AG04449 (cell line): ENCODE measurements at places on chromosomes 3 and 15.

- DNase-seq, result no peak
These were observed 183.6 kb downstream of the LRTM1 start for GRCh38 chr3:54744291-54744690.

DNA sequence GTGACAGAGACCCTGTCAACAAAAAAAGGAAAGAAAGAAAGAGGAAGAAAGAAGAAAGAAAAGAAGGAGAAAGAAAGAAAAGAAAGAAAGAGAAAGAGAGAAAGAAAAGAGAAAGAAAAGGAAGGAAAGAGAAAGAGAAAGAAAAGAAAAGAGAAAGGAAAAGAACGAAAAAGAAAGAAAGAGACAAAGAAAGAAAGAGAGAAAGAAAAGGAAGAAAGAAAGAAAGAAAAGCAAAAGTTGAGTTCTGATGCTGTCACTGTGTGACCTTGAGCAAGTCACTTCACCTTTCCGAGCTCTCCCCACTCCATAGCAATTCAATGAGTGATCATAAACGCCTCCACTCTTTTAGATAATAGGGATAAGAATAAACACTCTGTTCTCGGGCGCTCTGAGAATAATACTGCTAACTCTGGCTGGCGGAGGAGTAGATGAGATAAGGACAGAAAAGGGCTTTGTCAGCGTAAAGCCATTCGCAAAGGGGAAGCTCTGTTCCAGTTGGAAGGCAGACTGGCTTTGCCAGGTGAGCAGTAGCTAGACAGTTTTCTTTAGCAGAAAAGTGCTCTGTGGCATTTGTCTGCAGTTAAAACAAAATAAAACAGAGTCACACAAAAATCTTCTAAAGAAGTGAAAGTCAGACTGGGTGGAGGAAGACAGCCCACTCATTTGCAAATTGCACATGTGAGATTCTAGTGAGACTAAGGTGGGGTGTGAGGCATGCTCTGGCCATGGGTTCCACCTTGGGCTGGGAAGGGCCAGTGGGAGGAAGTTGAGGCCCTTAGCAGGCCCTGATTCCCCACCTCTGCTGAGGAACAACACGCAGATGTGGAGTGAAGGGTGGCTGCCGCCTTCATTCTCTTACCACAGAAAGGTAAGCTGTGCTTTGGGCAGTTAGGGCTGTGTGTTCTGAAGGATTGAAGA lies 9.6 kb upstream of the FLNB start:
- DNase-seq, result no peak

- DNase-seq, result no peak
These were observed 28.2 kb downstream of the MYL3 start for GRCh38 chr3:46835054-46835453.

GRCh38 chr15:69154684-69155083 lies 5.8 kb upstream of the GLCE start:
- DNase-seq, result peak; percentile 46

DNA sequence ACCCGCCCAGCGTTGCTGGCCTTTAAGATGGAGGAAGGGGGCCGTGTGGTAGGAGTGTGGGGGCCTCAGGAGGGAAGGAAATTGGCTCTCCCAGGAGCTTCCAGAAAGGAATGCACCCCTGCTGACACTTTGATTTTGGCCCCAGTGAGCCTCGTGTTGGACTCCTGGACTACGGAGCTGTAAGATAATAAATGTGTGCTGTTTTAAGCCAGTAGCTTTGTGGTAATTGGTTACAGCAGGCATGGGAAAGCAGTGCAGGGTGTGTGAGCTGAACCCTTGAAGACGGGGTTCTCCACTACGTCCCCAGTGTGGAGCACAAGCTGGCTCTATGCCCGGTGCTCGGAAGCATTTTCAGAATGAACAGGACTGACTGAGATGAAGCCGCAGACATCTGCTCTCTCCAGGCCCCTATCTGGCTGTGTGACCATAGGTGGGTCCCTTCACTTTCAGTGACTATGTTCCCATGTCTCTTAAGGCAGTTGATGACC lies 22.9 kb upstream of the CGNL1 start:
- no peak for DNase-seq

DNA sequence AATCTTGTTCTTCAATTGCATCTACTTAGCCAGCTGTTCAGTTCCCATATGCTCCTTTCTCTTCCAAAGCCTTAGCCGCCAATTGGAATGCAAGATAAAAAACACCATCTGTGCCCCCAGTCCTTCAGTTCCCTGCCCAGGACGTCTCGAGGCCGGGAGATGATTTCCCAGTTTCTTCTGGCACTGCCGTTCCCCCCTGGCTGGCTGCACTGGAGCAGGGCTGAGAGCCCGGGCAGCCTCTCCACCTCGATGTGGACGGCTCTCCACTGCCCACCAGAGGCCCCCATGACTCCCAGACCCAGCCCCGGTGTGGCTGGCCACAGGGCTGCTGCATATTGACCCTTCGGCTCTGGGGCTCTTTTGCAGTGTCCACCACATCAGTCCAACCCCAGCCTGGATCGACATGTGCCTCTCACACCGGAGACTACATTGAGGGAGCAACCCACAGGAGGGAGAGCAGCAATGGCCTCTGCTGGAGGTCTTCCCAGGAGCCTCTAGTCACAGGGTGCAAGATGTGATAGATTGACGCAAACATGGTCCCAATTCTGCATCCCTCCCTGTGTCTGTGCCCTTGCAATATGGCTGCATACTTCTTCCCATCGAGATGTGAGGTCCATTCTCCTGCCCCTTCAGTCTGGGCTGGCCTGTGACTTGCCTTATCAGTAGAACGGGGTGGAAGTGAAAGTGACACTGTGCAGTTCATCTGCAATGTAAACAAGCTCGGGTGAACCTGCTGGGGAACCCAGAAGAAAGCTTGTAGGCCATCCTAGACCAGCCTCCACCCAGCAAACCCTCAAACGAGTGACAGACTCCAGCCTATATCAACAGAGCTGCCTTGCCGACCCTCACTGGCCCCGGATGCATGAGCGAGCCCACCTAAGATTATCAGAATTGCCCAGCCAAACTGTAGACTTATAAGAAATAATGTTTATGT lies 52.3 kb upstream of the PRR20G start:
- DNase-seq, result no peak

DNA sequence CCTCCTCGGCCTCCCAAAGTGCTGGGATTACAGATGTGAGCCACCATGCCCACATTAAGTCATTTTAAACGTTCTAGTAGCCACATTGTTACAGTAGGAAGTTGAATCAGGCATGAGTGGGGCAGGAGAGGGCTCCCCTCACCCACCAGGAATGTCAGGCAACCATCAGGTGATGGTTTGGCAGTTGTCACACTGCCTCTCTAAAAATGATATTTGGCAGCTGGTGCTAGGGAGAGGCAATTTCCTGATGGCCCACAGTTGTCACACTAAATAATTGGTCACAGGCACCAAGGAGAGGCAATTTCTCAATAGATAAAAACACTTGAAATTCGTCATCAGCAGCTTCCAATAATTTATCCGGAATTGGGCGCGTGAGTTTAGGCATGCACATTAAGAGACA lies 79.2 kb upstream of the ABHD2 start:
- no peak for DNase-seq

GRCh38 chr3:97278506-97278905 lies 464.1 kb downstream of the EPHA6 start:
- no peak for DNase-seq

DNA sequence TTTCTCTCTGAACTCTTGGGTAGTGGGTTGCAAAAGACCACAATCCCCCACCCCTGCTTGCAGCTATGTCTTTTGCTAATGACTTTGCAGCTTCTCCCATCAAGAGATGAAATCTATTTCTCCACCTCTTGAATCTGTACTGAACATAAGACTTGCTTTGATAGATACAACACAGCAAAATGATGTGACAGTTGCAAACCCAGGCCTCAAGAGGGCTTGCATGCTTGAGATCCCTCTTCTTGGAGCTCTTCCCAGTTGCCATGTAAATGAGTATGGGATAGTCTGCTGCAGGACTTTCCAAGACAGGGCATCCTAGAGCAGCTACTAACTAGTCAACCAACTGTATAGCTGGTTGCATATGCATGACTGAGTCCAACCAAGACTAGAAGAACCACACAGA lies 783.6 kb downstream of the PDCD6IP start:
- no peak for DNase-seq

- no peak for DNase-seq
These were observed 104.3 kb downstream of the OXNAD1 start for GRCh38 chr3:16369276-16369675.

- DNase-seq, result no peak
These were observed 3.9 kb upstream of the DPP8 start for GRCh38 chr15:65521350-65521749.

- no peak for DNase-seq
These were observed 614.6 kb upstream of the TBL1XR1 start for GRCh38 chr3:177811835-177812234.

- DNase-seq, result no peak
These were observed 199.1 kb downstream of the LRRN1 start for GRCh38 chr3:3998140-3998922.

- no peak for DNase-seq
These were observed 40.7 kb downstream of the SNRK start for GRCh38 chr3:43326891-43327581.

DNA sequence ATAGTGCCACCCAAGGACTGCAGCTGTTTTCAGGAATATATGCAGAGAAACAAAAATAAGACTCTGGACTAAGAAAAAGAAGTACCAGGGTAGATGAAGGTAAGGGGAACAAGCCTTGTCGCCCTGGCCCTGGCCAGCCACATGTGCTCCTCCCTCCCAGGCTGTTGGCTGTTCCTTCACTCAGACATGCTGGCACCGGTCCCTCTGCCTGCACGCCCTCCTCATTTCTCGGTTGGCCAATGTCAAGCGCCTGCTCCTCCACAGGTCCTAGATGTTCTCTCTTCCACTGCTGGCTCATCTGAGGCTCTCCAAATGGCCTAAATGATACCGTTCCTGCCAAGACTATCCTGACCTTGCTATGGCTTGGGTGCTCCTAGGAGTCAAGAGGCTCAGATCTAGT lies 288.4 kb upstream of the LYSMD4 start:
- no peak for DNase-seq

- peak; percentile 58 for DNase-seq
These were observed 316.1 kb upstream of the TMCO5A start for GRCh38 chr15:37618353-37618752.

DNA sequence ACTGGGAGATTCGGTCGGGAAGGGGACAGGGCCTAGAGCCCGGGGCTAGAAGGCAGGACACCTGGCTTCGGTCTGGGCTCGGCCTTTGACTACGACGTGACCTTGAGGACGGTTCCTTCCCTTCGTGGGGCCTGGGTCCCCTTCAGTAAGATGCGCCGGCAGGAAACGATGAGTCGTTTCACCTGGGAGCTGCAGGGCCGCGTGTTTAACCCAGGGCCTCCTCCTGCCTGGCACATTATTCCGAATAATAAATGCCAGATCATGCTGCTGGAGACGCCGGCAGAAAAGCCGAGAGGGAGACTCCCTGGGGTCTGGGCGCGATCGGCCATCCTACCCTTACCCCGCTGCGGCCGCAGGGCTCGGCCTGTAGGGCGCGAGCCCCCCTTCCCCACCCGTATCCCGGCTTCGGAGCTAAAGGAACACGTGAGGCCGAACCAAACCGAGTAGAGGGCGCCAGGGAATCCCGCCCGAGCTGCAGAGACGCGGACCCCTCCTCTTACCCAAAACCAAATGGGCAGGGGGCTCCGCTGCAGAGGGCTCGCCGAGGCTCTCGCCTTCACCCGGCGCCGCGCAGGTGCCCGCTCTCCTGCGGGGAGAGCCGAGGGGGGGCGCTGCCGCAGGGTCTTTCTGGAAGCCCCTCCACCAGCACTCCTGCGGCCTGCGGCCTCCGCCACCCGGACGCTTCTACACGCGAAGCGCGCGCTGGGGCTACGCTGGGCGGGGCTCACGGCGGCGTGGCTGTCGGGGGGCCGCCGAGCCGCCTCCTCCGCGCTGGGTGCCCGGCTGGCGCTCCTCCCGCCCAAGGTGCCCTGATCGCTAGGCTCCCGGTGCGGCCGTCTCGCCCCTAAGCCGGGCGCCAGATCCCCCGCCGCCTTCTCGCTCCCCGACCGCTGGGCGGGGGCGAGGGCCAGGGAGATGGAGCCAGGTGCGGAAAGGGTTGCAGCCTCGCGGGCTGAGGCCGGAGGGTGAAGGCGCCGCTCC lies at the start of gene BDH1:
BDH1 (minus strand) TSS at position 688 of the 981 bp plus-strand sequence. CDS start 9,525 bp downstream, outside the sequence.
- no peak for DNase-seq

DNA sequence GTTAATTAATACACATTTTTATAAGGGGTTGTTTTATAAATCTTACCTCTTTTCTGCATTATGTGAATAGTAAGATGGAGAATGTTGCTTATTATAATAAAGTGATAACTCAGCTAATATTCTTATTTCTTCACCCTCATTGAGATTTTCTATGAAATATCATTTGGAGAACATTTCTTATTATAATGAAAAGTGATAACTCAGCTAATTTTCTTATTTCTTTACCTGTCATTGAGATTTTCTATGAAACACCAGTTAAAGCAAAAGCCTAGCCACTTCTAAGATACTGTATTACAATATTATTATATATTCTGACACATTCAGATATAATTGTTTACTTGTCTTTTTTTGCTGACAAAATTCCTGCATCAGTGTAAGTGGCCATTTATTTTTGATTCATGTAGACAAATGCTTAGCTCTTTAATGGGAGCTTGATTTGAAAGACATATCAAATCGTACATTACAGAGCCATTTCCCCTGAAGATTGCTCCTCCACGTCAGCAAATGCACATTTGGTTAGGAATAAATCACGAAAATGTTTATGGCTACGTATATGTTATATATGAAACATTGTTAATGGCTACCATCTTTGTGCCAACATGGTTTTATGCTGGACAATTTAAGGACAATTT lies 427.5 kb downstream of the CHL1 start:
- no peak for DNase-seq

- no peak for DNase-seq
These were observed 2.5 kb downstream of the APPL1 start for GRCh38 chr3:57230006-57230405.

DNA sequence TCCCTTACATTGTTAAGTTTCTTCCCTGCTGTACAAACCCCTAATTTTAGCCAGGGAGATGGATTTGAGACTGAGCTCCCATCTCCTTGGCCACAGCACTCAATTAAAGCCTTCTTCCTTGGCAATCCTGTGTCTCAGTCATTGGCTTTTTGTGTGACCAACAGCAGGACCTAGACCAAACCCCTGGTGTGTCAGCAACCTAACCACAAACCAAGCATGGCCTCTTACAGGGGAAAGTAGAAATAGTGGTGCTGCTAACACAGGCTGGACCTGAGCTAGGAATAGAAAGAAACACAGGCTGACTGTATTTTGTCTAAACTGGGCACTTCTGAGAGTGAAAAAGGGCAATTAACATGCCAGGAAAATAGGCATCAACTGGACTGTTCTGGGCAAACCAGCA lies 37.9 kb downstream of the PPCDC start:
- DNase-seq, result no peak

DNA sequence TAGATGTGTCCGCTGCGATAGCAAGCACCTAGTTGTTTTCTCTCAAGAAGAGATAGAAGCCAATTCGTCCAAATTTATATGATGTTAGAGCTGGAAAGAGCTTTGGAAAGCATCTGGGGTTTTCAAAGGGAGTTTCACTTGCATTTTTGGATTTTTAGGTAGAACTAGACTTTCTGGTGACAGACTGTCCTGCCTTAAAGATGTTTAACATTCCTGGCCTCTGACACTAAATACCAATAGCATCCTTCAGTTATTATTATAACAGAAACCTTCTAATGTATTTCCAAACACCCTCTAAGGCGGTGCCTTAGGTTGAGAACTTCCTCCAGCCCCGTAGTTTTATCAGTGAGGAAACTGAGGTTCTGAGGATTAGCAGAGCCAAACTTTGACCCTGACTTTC lies 305.3 kb downstream of the SATB1 start:
- DNase-seq, result no peak

GRCh38 chr3:33718595-33718907 lies 497 bp upstream of the CLASP2 start:
- DNase-seq, result no peak
